ENCODE measurements at places on chromosomes 7 and 10. TPM values are rescaled to one million over a fixed set of nuclear protein-coding genes. Genes with fewer than 3 reads are reported as not detected.

LRRN3 gene
- polyA plus RNA-seq: 3.6 TPM

DTX2 gene
- 7.9 TPM for polyA plus RNA-seq

H2BK1 gene
- polyA plus RNA-seq: not detected

LLCFC1 gene
- polyA plus RNA-seq: 0.99 TPM

TUBAL3 gene
- polyA plus RNA-seq: not detected

BAIAP2L1 gene
- 2.3 TPM for polyA plus RNA-seq

TMEM236 gene
- 0.50 TPM for polyA plus RNA-seq

SRRM3 gene
- polyA plus RNA-seq: 0.14 TPM
